ENCODE measurements at places on chromosomes 6 and 20. TPM values are rescaled to one million over a fixed set of nuclear protein-coding genes. Genes with fewer than 3 reads are reported as not detected.

GABRR1 gene
- not detected for polyA plus RNA-seq

CST8 gene
- polyA plus RNA-seq: not detected

WFDC10B gene
- not detected for polyA plus RNA-seq

RCAN2 gene
- polyA plus RNA-seq: not detected

APOM gene
- polyA plus RNA-seq: 8.0 TPM

ARMH2 gene
- polyA plus RNA-seq: 0.26 TPM

ADGRG6 gene
- polyA plus RNA-seq: 1.7 TPM

CNR1 gene
- not detected for polyA plus RNA-seq

GPLD1 gene
- polyA plus RNA-seq: 1.1 TPM

TTBK1 gene
- polyA plus RNA-seq: not detected

FKBP1C gene
- 0.09 TPM for polyA plus RNA-seq

FAM162B gene
- not detected for polyA plus RNA-seq

BPIFA3 gene
- polyA plus RNA-seq: not detected

FHL5 gene
- polyA plus RNA-seq: not detected

PARD6B gene
- 2.0 TPM for polyA plus RNA-seq

HLA-DPA1 gene
- polyA plus RNA-seq: 121 TPM

NANP gene
- 0.97 TPM for polyA plus RNA-seq

CD109 gene
- polyA plus RNA-seq: not detected

CST2 gene
- polyA plus RNA-seq: not detected

GSTA5 gene
- polyA plus RNA-seq: not detected

ELOVL4 gene
- polyA plus RNA-seq: 1.0 TPM

TOX2 gene
- 1.3 TPM for polyA plus RNA-seq

APCDD1L gene
- 0.48 TPM for polyA plus RNA-seq

BANF2 gene
- not detected for polyA plus RNA-seq

CCN2 gene
- not detected for polyA plus RNA-seq

LPA gene
- not detected for polyA plus RNA-seq

SLC22A3 gene
- polyA plus RNA-seq: not detected

POPDC3 gene
- not detected for polyA plus RNA-seq

TINAG gene
- polyA plus RNA-seq: not detected

OPRL1 gene
- polyA plus RNA-seq: 1.6 TPM

ZSCAN31 gene
- 0.79 TPM for polyA plus RNA-seq

THBD gene
- polyA plus RNA-seq: not detected

SLA2 gene
- polyA plus RNA-seq: 18.9 TPM

PGC gene
- polyA plus RNA-seq: not detected

FAM120B gene
- 16.4 TPM for polyA plus RNA-seq

PRPH2 gene
- 0.08 TPM for polyA plus RNA-seq

KCNG1 gene
- polyA plus RNA-seq: not detected

UBD gene
- not detected for polyA plus RNA-seq

SLC35D3 gene
- not detected for polyA plus RNA-seq

SALL4 gene
- polyA plus RNA-seq: not detected

CPNE5 gene
- 0.33 TPM for polyA plus RNA-seq

TNF gene
- polyA plus RNA-seq: 0.11 TPM

TFAP2C gene
- not detected for polyA plus RNA-seq

BTN1A1 gene
- not detected for polyA plus RNA-seq

SYCP2 gene
- 1.9 TPM for polyA plus RNA-seq

LAMA2 gene
- polyA plus RNA-seq: not detected

TMEM242 gene
- polyA plus RNA-seq: 10.8 TPM

DSP gene
- not detected for polyA plus RNA-seq

GNAS-AS1 gene
- polyA plus RNA-seq: 0.14 TPM

IL17A gene
- not detected for polyA plus RNA-seq

RBM12 gene
- 39.9 TPM for polyA plus RNA-seq

SERINC3 gene
- polyA plus RNA-seq: 173 TPM

C2 gene
- not detected for polyA plus RNA-seq

OR2J3 gene
- polyA plus RNA-seq: not detected

TCP11 gene
- polyA plus RNA-seq: not detected

COL9A3 gene
- not detected for polyA plus RNA-seq

VSTM2L gene
- not detected for polyA plus RNA-seq

FAM210B gene
- polyA plus RNA-seq: 27.8 TPM

CLPSL1 gene
- polyA plus RNA-seq: not detected

All from naive thymus-derived CD8-positive, alpha-beta T cell (primary cell).